ENCODE measurements at places on chromosomes 1 and 21. TPM values are rescaled to one million over a fixed set of nuclear protein-coding genes. Genes with fewer than 3 reads are reported as not detected.

DNA sequence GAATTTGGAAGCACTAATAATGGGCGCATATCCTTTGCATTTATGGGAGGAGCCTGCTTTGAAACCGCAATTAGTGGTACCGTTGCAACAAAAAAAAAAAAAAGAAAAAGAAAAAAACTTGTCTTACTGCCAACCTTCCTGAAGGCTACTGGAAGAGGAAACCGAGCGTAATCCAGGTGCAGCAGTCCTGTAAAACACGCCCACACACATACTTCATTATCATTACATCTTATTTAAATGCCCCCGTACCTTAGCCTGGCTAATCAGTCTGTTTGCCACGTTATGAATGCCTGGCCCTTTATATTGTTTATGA is 686 bp upstream of the ZNF281 start:
- DNase-seq = no peak

DNA sequence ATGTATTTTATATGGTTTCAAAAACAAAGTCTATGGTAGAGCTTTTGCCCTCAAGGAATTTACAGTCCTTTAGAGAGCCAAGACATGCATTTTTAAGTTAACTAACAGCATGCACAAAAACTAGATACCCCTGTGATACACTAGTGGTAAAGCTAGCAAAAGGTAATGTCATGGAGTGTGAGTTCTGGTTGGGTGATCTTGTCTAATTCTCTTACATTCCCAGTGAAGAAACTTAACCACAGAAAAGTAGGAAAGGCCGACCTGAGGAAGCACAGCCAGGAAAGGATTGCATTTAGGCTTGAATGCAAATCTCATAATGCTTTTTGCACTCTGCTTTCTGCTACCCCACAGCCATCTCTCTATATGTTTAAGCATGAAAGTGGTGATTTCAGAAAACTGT is 202.2 kb downstream of the ROR1 start:
- DNase-seq = no peak

GRCh38 chr1:233189526-233189925 is 106.0 kb downstream of the PCNX2 start:
- no peak for DNase-seq

Gene SIPA1L2
- 16.6 TPM for total RNA-seq

Measured in ovary (tissue), 10 donors.